Fibroblast of upper back skin (primary cell): ENCODE measurements at places on chromosomes 3 and 15.
A peak's percentile ranks its signal among the peaks of the same experiment; 100 is the strongest.

GRCh38 chr15:47442371-47442770, 274.9 kb upstream of the SEMA6D start:
- DNase-seq: no peak

GRCh38 chr3:130491431-130491830, 25.5 kb upstream of the COL6A6 start:
- DNase-seq: no peak

GRCh38 chr3:123633530-123633929, 48.7 kb upstream of the HACD2 start:
- peak; percentile 52 for DNase-seq

- DNase-seq: peak; percentile 40
Measured at GRCh38 chr3:99503350-99503749, 135.0 kb upstream of the COL8A1 start.

- DNase-seq: no peak
Measured at GRCh38 chr15:70584441-70584837, 178.9 kb downstream of the UACA start.

- DNase-seq: no peak
Measured at GRCh38 chr3:159861369-159861987, 127.2 kb upstream of the IL12A start.

GRCh38 chr3:12560505-12561190, 3.8 kb downstream of the MKRN2 start:
- DNase-seq: no peak

DNA sequence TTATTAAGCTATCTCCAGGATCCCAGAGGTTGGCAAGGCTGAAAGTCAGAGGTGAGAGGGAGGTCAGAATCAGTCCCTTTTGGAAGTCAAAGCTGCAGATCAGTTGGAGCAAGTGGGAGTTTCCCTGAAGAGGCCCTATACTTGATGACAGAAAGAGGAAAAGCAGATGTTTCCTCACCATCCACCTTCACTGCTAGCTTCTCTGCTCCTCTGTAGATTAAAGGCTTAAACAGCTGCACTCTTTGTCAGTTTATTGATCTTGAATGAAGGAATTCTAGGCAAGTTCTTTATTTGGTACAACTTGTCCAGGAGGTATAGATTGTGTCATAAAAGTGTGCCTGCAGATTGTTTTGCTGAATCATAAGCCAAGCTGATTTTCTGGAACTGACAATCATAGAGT, 408.2 kb upstream of the TGFBR2 start:
- DNase-seq: no peak

- peak; percentile 30 for DNase-seq
Measured at GRCh38 chr15:57298204-57298603, 78.1 kb upstream of the CGNL1 start.

DNA sequence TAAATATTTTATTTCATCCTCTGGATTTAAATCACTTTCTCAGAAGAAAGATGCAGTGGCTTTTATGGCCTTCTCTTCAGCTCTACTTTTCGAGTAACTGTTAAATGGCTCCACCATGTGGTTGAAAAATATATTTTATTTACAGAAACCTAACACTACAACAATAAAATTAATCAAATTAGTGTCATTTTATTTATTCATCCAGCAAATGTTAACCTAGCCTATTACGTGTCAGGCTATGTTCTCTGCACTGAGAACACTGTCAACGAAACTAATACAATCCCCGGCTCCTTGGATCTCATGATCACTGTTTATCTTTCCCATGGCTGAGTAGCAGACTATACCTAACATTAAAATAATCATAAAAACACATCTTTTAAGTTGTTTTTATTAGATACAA, 148.0 kb upstream of the OSTN start:
- DNase-seq: peak; percentile 22

DNA sequence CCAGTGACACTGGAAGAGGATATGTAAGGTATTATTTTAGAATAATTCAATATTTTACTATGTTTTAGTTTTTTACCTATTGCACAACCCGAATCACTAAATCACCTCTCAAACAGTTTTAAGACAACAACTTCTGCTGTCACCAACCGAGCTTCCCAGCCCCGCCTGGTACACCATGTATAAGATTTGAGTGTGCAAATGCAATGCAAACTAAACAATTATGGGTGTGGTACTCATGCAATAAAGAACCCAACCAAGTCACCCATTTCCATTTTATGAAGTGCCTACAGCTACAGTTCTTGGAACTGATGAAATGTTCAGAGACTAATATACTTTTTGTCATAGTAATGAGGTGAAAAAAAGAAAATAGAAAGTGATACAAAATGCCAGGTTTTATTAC, 256.2 kb downstream of the TAFA4 start:
- no peak for DNase-seq

DNA sequence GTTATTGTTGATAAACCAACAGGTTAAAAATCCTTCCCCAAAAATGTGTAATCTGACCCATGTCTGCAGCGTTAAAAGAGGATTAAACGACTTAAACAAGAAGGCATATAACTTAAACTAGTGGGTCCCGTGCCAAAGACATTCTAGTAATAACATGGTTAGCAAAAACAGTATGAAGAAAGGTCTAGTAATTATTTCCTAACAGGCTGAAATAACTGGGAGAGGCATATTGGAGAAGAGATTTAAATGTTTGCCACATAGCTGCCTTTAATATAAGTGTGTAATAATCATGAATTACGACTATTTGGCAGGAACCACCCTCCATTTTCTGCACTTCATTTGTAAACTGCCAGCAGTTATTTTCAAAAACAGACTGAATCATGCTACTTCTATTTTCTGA, 67.7 kb upstream of the CSPG5 start:
- peak; percentile 12 for DNase-seq
